ENCODE measurements at places on chromosomes 7 and 10.

DNA sequence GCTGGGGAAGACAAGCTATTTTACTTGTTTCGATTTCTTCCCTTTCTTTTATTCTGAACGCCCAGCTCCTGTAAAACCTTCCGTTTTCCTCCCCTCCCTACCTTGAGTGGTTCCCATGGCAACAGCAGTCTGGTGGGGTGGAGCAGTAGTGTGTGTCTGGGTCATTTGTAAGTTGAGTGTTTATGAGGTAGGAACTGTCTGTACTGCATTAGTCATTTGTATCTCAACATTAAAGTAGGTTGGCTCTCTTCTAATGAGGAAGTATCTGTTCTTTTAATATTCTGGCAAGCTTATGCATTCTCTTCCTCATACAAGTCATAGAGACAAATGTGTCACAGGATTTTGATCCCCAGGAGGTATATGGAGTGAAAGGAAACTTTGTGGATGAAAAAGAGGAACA is 85.3 kb upstream of the CCDC6 start:
- DNase-seq, result peak; percentile 75

- no peak for DNase-seq
Observed at GRCh38 chr7:78198756-78199155, 400.2 kb downstream of the PHTF2 start.

GRCh38 chr7:97499204-97499603 is 232.7 kb upstream of the TAC1 start:
- peak; percentile 66 for DNase-seq

GRCh38 chr7:156499247-156499881 is 141.2 kb upstream of the RNF32 start:
- DNase-seq, result no peak

DNA sequence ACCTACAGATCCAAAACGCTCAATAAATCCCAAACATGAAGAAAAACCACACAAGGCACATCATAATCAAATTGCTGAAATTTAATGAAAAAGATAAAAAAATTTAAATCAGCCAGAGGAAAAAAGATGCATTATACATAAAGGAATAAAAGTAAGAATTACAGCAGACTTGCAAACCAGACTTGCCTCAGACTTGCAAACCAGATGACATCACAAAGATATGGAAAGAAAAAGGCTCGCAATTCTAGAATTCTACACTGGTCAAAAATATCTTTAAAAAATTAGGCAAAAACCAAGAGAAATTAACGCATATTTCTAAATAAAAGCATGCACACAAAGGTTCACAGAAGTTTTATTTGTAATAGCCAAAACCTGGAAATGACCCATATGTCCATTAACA is 188.0 kb upstream of the NAMPT start:
- DNase-seq, result no peak

- no peak for DNase-seq
Observed at GRCh38 chr10:7152982-7153381, 257.9 kb downstream of the SFMBT2 start.

- DNase-seq, result no peak
Observed at GRCh38 chr10:5078547-5079180, 15.6 kb upstream of the AKR1C3 start.

DNA sequence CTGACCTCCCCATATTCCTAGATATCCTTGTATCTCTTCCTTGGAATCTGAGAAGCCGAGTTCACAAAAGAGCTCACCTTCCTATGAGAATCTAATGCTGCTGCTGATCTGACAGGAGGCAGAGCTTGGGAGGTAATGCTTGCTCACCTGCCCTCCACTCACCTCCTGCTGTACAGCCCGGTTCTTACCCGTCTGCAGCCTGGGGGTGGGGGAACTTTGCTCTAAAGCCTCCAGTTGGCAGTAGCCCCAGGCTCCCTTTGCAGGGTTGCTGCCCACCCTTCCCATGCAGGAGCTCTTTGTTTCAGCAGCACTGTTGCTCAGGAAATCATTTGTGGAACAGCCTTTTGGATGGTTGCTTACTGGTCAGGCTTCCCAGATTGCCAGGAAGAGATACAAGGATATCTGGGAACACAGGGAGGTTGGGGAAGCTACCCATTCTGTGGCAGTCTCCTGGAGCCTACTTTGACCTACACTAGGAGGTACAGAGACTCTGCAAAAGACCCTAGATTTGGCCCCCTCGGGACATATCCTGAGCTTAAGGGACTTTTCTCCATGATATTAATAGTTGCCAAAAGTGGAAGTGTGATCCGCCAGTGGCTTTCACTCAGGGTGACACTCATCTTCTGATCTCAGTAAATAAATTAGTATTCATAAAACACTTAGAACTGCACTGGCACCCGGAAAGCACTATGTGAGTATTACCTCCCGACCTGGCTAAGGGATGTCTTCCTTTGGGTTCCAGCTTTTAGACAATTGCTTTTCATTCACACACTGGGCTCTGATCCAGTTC is 363.7 kb upstream of the PODXL start:
- no peak for DNase-seq

DNA sequence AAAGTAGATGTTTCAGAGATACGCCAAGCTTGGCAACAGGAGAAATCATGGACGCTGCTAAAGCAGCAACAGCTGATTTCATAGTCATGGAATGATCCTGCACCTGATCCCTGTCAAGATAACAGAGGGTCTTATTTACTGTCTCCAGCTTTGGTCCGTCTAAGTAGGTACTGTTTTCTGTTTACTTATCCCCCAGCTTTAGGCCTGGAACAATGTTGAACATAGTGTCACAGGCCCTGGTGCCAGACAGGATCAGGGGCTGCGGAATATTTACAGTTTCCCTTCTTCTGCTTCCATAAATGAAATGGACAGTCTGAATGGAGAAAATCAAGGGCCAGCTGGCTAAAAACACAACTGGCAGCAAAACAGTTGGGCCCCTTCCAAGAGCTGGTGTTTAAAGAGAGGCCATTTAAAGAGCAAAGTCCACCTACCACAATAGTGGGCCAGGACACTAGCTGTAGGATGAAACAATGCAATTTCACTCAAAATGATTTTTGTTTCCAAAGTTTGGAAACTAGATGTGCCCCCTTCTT is 2.9 kb downstream of the GPR37 start:
- DNase-seq, result no peak

GRCh38 chr7:43757073-43757720 is 1.3 kb upstream of the BLVRA start:
- DNase-seq, result no peak

GRCh38 chr7:55254596-55255495 is 110.3 kb upstream of the LANCL2 start:
- DNase-seq, result peak; percentile 79

GRCh38 chr10:33382921-33383713 is 48.6 kb upstream of the NRP1 start:
- no peak for DNase-seq

DNA sequence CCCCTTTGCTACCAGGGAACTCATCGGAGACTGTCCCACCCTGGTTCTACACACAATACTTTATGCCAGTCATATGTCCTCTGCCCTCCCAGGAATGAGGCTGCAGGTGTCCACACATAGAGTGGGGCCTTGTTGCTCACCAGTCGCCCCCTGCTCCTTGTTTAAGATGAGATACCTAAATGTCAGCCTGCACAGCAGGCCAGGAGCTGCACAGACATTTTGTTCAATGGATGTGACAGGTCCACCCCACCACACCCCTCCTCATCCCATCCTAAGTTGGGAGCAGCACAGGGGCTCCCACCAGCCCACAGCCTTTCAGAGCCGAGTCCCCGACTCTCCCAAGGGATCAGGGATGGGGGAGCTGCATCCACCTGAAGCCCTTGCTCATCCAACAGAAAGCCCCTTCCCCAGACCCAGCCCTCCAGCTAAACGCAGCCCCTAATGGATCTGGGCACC is 6.2 kb upstream of the GRID1 start:
- DNase-seq, result no peak

DNA sequence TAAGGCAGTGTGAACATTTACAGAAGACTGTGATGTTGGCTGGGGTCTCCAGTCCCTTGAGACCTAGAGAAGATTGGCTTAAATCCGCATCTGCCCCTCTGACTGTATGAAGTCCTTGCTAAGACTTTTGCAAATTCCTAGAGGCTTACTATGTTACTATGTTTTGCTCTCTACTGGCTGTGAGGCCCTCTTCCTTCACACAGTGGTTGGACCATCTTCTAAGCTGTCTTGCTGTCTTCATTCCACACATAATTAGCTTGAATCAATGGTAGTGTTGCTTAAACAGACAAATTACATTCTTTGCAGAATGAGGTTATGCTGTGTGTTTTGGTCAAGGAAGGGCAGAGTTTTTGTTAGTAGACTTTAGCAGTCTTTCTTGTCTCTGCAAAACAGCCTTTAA is 658.0 kb downstream of the TYW1 start:
- no peak for DNase-seq

DNA sequence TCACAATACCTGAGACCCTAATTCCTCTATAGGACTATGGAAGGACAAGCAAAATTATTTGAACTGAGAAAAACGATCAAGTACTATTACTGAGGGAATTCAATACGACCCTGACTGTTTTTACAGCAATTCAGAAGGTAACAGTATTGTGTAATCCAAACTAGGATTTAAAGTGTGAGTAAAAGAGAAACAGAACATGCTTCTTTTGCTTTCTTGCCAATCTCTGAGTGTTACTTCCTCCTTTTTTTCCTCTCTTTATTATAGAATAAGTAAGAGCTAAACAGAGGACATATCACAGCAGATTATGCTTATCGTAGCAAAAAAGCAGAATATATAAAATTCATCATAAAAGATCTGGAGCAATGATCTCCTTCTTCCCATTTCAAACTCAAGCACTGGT is 292.1 kb downstream of the THSD7A start:
- DNase-seq, result no peak

DNA sequence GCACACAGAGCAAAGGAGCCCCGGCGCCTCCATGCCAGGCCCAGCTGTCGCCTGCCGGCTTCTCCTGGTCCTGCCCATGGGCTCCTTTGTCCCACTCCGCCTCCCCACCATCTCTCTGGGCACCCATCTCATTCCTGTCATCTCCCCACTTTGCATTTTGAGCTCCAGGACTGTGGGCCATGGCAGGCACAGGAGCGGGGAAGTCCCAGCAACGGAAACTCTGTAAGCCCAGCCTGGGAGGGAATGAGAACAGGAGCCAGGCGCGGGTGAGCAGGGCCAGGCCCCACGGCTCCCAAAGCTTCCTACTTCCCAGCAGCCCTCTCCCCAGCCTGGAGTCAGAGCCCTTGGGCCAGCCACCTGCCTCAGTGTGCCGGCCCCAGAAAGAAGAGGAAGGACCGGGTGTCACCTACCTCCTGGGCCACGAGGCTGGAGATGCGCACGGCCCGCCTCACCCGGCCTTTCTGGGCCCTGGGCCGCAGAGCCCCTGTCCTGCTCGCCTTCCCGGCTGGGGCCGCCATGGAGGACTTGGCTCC is 23.1 kb downstream of the KCNH2 start:
- DNase-seq, result no peak

GRCh38 chr7:149317986-149318672 is 56.1 kb downstream of the ZNF783 start:
- DNase-seq, result no peak

DNA sequence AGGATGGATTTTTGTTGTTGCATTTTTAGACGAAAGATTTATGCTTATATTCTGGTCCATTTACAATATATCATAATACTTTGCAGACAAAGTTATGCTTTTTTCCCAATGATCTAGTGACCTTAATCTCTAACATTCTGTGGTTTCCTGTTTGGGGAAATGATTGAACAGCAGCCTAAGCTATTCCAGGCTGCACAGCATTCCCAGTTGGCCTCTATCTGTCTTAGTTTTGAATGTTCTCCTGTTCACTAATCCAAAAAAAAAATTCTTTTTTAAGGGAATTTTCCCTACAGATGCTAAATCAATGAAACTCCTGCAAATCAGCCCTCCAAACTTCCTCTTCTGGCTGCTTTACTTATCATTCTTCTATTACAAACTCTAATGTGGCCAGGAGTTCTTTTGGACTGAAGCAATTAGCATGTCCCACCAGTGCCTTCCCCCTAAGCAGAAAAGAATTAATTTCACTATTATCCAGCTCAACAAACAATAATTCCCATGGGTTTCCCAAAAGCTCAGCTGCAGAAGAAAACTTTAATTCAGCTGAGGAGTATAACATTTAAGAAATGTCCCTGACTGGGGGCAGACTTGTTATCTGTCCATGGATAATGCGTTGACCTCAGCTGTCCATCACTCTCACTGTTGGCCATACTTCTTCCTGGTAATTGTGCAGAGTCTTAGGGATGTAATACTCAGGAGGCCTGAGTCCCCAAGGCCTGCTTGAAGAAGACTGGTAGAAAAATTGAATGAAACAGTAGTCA is 81.9 kb upstream of the TRIL start:
- no peak for DNase-seq

- no peak for DNase-seq
Observed at GRCh38 chr7:137932881-137933269, 69.0 kb downstream of the CREB3L2 start.

DNA sequence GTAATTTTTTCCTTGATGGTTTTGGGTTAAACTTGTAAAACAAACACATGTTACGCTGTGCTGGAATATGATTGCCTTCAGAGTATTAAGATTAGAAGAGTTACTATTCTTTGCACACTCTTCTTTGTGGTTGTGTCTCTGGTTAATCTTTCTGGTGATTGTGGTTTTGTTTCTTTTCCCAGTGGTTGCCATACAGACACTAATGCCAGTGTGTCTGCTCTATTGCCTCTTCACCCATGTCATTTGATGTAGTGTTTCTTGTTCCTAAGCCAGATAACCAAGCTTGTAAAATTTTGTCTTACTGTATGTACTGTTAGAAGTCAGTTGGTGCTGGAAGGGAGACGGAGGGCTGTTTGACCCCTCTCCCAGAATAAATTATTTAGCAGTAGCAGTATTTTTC is 124.8 kb downstream of the PHTF2 start:
- no peak for DNase-seq

DNA sequence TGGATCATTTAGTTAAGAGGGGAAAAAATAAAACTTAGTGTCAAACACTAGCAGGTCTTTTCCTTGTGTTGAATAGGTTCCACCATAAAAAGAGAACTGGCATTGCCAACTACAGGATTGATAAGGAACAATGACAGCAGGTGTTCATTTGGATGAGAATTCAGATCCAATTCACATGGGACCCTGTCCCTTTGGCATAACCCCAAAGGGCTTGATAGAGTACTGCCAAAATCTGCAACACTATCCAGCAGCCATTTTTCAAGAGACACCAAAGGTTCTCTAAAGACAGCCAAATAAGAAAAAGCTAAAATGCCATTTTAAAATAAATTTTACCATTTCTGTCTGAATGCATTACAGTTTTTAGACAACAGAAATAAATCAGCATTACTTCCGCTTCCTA is 422.3 kb downstream of the DGKB start:
- no peak for DNase-seq

Data from SW480 (cell line).